ENCODE measurements at places on chromosomes 12 and 14.

GRCh38 chr14:58408681-58409215 lies 13.0 kb downstream of the TOMM20L start:
- DNase-seq = no peak

- no peak for DNase-seq
These were observed at the start of gene HOXC6 for GRCh38 chr12:54028314-54029201. TSS of gene HOXC6 (plus strand) at chr12:54028440. CDS start at chr12:54028522, 82 bp downstream.

DNA sequence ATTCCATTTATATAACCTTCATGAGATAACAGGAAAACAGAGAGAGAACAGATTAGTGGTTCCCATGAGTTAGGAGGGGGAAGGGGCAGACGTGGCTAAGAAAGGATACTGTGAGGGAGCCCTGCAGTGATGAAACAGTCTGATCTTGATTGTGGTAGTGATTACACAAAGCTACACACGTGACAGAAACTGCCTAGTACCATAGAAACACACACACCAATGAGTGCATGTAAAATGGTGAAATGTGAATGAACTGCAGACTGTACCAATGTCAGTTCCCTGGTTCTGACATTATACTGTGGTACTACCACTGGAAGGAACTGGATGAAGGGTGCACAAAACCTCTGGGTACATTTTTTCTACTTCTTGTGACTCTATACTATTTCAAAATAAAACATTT lies 36.9 kb downstream of the NRDE2 start:
- no peak for DNase-seq

GRCh38 chr14:100554082-100554677 lies 33.0 kb downstream of the BEGAIN start:
- DNase-seq = no peak

GRCh38 chr12:8823565-8824300 lies 1.3 kb downstream of the A2ML1 start:
- DNase-seq = no peak

DNA sequence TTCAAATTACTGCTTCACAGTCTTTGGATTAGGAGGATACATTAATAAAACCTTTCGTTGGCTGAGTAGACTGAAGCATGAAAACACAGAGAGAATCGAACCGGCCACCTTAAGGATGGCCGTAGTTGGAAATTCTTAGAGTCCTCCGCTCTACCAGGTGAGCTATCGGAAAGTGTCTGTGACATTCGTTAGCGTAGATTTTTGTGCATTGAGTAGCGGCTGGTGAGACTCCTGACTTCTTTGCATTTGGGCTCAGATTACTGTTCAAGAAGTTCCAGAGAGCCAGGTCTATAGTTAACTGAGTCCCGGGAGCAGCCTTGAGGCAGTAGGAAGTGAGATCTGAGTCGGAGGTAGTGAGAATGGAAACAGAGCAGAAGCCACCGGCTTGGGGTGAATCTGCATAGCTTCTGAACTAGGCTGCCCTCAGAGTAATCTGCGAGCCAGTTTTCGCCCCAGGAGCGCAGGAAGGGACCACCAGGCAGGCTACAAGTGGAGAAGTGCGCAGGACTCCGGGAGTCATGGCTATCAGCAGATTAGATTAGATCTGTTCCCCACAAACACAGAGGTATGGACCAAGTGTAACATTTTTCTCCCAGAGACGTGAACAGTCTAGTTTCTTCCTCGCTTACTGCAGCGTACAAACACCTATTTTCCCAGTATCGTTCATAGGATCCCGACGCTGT lies 11.0 kb downstream of the OR6S1 start:
- DNase-seq = no peak
